M059J (cell line): ENCODE measurements at places on chromosomes 5 and 9.

DNA sequence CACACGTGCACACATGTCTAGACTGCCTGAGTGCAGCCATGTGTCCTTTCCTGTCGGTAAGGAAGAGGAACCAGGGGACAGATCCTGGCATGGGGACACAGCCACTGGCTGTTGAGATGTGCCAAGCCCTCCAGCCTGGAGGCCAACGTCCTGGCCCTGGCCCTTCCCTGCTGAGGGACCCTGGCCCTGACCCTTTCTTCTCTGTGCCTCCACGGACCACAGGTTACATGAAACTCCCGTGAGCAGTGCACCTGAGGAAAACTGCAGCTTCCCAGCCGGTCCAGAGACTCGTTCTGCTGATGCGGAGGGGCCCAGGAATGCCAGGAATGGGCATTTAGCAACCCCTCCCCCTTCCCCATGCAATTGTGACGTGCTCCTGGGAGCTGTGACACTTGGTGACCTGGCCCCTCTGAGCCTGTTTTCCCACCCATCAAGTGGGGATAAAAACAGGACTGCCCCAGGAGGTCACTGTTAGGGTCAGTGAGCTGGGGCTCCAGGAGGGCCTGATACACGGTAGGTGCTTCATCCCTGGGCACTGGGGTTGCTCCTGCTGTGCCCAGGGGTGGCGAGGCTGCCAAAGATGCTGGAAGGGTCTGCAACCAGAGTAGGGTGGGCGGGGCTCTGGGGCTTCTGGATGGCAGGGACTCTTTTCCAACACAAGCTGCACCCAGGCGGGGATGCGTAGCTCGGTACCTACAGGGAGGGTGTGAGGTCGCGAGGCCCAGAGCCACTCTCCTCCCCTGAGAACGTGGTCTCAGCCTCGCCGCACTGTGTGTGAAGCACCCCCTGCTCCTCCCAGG, 151.5 kb downstream of the C9orf50 start:
- DNase-seq = no peak

GRCh38 chr9:68500457-68501381, 40.0 kb downstream of the TMEM252 start:
- DNase-seq = peak; percentile 82

- DNase-seq = no peak
Observed at GRCh38 chr9:89477384-89477783, 20.5 kb downstream of the SEMA4D start.

DNA sequence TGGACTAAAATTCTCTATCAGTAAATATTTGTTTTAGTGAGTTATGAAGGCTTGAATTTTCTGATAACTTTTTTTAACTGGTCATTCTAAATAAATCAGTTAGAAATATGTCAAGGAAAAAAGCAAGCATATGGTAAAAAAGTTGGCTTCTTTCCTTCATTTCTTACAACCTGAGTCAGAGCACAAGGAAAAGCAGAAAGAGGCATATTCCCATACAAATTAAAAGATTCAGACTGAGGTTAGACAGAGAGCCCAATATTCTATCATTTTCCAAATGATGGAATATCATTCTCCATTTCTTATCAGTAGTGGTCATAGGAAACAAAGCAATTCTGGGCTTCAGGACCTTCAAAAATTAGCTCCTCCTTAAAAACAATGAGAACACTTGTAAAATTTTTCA, 732.1 kb downstream of the MAT2B start:
- DNase-seq = no peak

GRCh38 chr9:32989660-32990059, 11.8 kb downstream of the APTX start:
- DNase-seq = no peak
